ENCODE measurements at places on chromosomes 4 and X. TPM values are rescaled to one million over a fixed set of nuclear protein-coding genes. Genes with fewer than 3 reads are reported as not detected.

SEC31A gene
- polyA plus RNA-seq, result 133 TPM

ADH7 gene
- polyA plus RNA-seq, result not detected

RASSF6 gene
- polyA plus RNA-seq, result 3.8 TPM

ADGRG4 gene
- polyA plus RNA-seq, result 0.18 TPM

UGT2A1 gene
- not detected for polyA plus RNA-seq

DMD gene
- polyA plus RNA-seq, result 13.2 TPM

GBA3 gene
- not detected for polyA plus RNA-seq

PNMA5 gene
- polyA plus RNA-seq, result not detected

DMRTC1B gene
- polyA plus RNA-seq, result 0.07 TPM

HTR2C gene
- polyA plus RNA-seq, result not detected

SMIM10L2A gene
- polyA plus RNA-seq, result 0.91 TPM

PYURF gene
- 114 TPM for polyA plus RNA-seq

NKX1-1 gene
- not detected for polyA plus RNA-seq

PPEF1 gene
- 0.22 TPM for polyA plus RNA-seq

Measured in adipose tissue (tissue), 3 donors.